ENCODE measurements at places on chromosomes 6 and 20.

DNA sequence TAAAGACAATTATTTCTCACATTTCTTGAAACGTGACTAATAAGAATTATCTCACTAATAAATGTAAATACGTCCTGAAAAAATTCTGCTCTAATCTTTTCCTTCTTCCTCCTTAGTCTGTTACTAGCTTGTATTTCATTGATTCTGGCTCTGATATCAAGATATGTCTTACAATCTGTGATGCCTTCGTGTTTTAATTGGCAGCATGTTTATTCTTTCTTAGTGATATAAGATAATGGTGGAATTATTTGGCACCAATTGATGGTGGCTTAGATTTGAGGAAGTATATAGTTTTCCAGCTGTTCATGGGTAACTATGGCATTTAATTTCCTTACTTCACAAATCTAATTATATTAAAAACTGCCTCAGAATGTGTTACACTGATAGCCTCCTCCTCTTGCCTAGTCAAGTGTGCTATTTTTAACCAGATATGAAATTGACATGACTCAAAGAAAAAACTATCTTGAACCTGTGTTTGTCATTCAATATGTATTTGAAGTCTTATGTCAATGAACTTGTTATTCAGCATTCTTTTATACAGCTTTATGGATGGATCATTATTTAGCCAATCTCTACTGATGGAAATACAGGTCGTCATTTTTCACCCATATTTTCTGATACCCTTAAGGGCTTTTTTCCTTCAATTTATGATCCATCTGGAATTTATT, 5.3 kb downstream of the CCNC start:
- DNase-seq: no peak

DNA sequence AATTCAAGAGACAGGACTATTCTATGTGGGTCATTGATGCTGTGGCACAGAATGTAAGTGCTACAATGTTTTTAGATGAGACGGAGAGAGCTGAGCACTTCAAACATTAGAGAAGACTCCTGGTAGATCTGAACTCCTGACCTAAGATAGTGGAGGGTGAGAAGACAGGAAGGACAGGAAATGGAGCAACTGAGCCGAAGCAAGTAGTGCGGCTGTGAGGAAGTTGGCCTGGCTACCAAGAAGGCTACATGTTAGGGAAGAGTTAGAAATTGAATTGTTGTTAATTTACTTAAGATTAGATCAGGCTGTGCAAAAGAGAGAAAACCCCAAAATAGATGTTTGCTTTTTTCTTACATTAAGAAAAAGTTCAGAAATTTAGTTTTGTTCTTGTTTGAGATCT, 14.4 kb upstream of the MLIP start:
- no peak for DNase-seq

GRCh38 chr6:44974511-44974910, 353.6 kb upstream of the RUNX2 start:
- DNase-seq: no peak

DNA sequence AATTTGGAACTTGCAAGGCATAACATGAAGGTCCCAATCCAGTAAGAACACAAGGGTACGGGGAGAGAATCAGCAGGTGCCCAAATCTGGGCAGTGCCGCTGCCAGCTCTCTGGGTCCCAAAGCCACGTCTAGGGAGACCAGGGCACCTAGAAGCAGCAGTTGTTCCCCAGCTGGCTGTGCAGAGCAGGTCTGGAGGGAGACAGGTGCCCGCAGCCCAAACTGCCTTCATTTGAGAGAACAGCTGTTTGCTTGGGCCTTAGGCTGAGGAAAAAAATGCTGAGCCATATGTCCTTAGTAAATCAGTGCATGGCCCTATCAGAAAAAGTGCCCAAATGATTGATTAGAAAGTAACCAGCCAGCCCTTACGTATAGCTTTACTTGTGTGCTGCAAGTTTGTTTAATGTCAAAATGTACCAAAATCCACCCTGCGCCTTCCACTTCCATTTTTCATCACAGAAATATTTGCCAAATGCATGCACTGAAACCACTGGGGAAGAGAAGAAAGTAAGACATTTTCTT, 9.1 kb upstream of the PRELID3B start:
- DNase-seq: no peak

GRCh38 chr6:12270551-12271230, 19.5 kb upstream of the EDN1 start:
- no peak for DNase-seq

GRCh38 chr6:100161782-100162365, 167.9 kb upstream of the MCHR2 start:
- peak; percentile 14 for DNase-seq

GRCh38 chr6:126764671-126765070, 353.8 kb upstream of the RSPO3 start:
- no peak for DNase-seq

DNA sequence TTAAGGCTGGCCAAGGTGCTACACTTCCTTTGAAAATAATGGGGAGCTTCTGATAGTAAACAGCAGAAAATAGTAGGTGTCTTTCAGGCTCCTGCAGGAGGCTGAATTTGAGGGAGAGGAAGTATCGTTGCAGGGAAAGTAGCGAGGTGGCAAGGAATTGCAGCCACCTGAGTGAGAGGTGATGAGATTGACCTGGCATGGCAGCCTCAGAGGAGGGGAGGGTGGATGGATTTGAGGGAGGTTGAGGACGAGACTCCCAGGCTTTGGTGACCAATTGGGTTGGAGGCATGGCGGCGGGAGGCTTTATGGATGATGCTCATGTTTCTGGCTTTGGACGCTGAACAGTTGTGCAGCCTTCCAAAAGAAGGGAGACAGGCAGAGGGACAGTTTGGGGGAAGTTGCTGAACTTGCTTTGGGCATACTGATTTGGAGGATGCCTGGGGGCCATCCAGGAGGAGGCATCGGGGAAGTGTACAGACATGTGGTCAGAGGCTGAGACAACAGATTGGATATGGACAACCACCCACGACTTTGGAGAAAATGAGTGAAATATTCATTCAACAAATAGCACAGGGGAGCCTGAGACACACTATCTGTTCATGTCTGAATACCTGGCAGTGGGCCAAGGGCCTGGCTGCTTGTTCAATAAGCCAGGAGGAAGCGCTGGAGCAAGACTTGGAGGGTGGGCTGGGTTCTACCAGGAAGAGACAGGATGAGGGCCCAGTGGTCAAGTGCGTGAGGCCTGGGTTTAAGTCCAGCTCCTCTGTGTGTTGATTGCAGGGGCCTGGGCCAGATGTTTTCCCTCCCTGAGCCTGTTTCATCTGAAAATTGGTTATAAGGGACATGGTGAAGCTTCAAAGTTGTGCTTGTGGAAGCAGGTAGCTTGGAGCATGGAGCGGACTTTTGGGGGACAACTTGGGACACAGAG, 113.2 kb downstream of the CEBPB start:
- no peak for DNase-seq

DNA sequence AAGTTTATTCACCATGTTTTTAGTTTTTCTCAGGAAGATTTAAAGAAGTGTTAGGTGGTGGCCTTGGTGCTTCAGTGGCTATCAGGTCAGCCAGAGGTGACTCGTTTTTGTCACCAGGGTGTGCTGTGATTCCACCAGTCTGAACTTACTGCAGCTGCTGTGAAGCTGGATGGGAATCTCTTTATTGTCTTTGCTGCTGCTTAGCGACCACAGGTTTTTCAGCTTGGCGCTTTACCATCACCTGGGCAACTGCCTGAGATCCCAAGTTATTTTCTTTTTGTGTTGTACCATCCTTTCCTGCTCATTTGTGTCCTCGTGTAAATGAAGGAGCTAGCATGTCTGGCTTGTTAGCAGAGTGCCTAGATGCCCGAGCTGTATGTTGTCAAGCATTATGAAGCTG, 146.9 kb downstream of the MACROD2 start:
- no peak for DNase-seq

DNA sequence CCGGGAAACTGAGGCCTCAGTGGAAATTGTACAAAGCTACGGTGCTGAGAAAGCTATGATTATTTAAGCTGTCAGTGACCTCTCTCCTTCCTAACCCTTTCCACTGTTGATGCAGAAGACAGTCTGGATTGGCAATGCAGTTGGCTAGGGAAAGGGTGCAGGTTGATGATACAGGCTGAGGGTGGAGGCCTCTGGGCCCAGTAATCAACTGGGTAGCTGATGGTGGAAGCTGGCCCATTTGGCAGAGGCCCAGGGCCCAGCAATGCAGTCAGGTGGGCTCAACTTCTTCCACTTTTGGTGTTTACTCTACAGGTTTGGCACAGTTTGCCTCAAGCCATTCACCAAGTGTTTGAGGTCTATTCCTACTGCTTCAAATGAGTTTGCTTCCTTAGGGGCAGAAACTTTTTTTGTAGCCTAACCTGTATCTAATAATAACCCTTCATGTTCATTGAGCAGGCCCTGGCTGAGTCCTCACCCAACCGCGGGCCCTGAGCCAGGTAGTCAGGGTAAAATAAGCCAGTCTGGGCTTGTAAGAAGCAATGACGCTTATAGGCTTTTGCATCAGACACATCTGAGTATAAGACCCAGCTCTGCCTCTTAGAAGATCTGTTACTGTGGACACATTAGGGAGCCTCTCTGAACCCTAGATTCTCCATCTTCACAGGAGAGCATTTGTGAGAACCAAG, 12.1 kb downstream of the BCL2L1 start:
- no peak for DNase-seq

DNA sequence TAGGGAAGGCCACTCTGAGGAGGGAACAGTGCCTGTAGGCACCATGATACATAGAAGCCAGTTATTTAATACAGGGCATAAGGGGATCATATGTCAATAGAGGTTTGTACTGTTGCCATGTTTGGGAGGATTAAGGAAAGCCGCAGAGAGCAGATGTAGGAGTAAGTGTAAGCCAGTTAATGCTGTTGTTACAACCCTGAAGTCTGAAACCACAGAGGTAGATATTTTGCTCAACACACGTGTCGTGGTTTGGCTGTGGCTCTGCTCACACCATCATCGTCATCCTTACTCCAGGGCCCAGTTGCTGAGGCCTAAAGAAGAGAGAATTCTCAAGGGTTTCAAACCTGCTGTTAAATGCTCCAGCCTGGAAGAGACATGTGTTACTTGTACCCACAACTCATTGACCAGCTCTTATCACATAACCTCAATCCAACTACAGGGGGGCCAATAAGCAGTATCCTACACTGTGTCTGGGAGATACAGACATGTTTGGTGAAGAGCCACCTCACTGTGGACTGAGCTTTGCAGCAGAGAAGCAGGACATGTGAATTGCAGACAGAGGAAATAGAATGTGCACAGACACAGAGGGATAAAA, 31.0 kb upstream of the PSMF1 start:
- no peak for DNase-seq

DNA sequence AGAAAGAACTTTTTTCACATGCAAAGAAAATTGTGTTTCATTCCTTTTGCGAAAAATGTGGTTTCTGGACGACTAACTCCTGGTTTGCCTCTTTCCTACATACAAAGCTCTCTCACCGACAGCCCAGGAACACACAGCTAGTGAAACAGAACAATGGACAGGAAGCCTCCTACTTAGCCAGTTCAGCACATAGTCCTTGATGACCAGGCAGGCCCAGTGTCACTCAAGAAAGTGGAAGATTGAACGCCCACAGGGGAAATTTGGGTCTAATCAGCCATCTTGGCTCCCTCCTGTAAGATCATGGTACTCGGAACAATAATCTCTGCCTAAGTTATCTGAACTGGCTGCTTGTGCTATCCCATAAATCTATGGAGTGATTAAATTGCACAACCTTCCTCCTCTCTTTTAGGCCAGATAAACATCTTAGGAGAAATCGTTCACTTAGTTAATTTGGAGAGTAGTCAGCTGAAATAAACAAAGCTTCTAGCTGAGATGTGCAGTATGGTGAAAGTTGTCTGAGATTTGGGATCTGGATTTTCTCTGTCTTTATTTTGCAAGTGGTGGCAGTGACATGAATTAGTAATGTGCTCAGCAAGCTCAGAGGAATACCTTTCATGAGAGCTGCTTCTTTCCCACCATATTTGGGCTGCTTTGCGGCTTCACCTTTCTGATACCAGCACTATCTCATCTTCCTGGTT, 147.0 kb downstream of the MTFR2 start:
- DNase-seq: no peak

- DNase-seq: no peak
Measured at GRCh38 chr6:150692604-150693003, 92.9 kb downstream of the PLEKHG1 start.

DNA sequence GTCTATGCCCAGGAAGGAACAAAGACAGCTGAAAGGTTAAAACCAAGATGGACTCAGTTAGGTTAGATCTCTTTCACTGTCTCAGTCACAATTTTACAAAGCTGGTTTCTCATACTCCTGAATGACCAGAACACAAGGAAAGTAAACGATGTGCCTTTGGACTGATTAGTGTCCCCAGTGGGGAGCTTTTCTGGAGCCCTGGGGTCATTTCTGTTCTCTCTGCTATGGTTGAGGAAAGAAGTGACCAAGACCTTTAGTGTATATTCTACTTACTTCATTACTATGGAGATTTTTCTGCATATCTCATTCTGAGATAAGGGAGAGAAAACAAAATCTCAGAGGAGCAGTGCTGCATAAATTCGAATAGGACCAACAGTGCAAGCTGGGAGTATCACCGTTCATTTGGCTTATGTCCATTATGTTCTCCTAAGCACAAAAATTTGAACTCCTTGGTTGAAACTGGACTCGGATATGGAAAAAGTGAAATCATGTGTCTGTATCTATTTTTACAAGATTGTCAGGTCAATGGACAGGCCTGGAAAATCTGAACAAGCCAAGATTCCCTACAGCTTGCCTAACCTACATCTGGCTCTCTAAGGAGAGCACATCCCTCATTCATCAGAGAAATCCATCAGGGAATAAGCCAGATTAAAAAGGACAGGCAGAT, 34.4 kb upstream of the ENPP1 start:
- no peak for DNase-seq

DNA sequence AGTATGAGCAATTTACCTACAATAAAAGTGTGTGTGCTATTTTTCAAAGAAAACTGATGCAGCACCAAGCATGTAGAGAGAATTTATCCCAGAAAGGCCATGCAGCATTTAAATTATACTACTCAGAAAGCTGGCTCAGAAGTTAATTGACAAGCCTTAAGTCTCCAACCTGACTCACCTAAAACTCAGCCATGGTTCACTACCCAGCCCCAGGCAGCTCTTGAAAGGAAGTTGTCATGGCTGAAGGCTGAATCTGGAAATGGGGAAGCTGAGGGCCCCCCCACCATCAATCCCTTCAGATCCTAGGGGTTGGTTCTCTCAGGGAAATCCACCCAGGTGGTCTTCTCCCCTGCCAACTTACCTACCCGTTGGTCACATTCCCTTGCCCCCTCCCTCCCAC, 19.7 kb downstream of the PPIL6 start:
- no peak for DNase-seq

- DNase-seq: no peak
Measured at GRCh38 chr6:3440911-3441310, 15.9 kb downstream of the SLC22A23 start.

DNA sequence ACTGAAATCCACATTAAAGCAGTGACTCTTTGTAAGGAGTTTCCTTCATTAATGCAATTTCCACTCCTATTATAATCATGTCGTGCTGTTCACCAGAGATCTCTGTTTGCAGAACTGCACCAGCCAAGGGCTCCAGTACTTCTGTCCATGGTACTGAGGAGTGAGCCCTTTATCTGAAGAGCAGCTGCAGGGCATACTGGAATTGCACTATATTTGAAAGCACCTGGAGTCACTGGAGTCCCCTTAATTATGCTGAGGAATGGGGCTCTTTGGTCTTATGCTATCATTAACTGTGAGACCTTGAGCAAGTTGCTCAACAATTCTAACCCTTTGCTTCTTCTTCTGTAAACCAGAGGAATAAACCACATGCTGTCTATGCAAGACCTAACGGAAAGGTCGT, 61.7 kb upstream of the NUP153 start:
- no peak for DNase-seq

All from T-helper 1 cell (primary cell).